AG04449 (cell line): ENCODE measurements at places on chromosomes 7 and 10.
A peak's percentile ranks its signal among the peaks of the same experiment; 100 is the strongest.

DNA sequence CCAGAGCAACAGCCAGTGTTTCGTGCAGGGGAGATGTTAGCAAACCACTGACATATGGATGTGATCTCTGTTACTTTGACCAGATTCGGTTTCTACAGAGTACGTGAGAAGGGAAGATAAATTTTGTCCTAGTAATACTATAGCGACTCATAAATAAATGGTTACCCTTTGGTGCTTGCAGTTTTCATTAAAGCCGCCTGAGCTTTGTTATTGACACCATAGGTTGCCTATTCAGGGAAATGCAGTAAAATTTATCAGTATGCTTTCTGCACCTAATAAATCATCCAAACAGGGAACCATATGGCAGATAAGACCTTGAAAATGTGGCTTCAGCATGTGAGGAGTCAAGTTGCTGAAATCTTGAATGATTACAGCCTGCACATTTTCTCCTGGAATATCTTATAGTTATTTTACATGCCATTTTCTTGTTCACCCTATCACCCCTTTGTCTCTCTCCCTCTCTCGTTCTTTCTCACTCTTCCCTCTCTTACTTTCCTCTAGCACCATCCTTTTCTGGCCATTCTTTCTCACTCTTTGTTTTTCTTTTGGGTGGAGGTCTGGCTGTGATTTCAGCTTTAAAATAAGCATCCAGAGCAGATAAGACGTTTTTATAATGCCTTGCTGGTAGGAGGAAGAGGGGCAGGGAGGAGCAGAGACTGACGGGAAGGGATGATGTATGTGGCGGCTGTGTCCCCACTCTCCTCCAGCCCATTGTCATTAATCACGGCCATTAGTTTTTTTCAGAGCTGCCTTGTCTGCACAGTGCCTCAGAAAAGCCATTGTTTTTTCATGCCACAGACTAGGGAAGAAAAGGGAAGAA is 182.5 kb downstream of the LRMDA start:
- DNase-seq, result no peak

- no peak for DNase-seq
Observed at GRCh38 chr7:34840176-34840785, 182.3 kb downstream of the NPSR1 start.

DNA sequence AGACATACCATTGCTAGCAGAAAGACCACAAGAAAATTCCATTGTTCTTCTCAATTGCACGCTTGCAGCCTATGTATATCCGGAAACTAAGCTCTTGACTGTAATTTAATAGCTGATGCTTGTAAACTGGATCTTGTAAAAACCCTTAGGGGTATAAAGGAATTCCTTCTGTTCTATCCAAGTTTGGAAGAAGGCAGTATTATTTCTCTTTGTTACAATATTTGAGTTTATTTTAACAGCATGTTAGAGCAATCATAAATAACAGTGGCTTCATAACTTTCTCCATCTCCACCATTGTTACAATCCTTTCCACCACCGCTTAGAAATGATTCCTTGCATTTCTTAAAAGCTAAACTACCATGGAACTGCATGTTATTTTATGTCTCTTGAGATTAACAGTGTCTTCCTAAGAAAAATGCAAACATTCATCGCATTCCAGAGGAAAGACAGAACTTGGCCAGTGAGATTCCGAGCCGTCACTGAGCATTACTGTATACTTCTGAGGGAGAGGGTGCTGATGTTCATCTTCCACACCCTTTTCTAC is 92.5 kb downstream of the TRIL start:
- DNase-seq, result peak; percentile 45

- DNase-seq, result no peak
Observed at GRCh38 chr7:116595063-116595462, 70.2 kb downstream of the CAV1 start.

- DNase-seq, result no peak
Observed at GRCh38 chr10:17882557-17882956, 69.2 kb upstream of the SLC39A12 start.
